ENCODE measurements at places on chromosomes 6 and 20.

GRCh38 chr6:14119784-14120183 is 2.2 kb downstream of the CD83 start:
- DNase-seq, result no peak

GRCh38 chr20:4787820-4788219 is 66.1 kb downstream of the PRND start:
- DNase-seq, result no peak

DNA sequence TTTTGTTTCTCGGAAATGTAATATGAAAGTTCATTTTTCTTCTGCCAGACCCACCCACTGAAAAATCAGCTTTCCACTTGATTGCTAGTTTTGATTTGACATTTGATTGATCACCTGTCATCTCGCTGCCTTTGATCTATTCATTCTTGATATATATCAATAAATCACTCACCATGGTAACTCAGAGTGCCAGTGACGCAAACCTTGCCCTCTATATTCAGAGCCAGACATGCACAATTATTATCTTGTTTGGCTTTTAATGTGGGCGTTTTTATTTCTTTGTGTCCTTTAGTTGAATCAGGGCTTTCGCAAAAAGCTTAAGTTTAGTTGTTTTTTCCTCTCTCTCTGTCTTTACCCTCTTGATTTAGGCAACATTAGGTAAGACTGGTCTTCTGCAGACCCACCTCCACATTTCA is 2.0 kb downstream of the TSHZ2 start:
- DNase-seq, result no peak

DNA sequence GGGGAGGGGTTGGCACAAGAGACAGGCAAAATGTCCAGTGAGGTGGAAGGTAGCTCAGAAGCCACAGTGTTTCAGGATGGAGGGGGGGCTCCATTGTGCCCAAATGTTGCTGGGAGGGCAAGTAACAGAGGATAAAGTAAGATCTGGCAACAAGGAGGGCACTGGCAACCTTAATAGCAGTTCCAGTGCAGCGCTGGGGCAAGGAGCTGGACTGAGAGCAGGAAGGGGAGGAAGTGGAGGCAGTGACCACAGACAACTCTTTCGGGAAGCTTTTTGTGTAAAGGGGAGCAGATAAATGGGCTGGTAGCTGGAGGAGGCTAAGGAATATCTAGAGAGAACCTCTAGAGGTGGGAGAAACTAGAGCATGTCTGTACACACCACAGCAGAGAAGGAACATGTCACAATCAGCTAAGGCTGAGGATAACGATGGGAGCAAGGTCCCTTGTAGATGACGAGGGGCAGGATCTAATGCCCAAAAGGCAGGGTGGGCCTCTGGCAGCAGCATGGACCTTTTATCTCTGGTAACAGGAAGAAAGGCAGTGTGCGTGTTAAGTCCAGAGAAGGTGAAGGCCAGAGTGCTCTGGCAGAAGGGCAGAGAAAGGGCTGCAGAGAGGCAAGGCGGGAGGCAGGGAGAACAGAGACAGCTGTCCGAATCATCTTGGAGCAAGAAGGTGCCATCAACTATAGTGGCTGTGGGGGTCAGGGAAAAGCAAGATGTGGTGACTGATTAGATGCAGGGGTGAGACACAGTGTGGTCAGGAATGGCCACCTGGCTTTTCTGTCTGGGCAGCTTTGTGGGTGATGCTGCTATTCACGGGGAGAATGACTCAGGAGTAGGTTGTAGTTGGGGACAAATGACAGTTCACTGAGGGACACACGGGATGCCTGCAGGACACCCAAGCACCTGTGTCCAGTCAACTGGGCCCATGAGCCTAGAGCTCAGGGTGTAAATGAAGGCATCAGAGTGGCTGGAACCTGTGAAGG is 17.4 kb downstream of the TMEM242 start:
- no peak for DNase-seq

- no peak for DNase-seq
These were observed 130.0 kb upstream of the KCNK16 start for GRCh38 chr6:39452306-39453145.
